ENCODE measurements at places on chromosomes 2 and 18.

- DNase-seq: no peak
Observed at GRCh38 chr2:20578266-20578894, 72.5 kb downstream of the HS1BP3 start.

DNA sequence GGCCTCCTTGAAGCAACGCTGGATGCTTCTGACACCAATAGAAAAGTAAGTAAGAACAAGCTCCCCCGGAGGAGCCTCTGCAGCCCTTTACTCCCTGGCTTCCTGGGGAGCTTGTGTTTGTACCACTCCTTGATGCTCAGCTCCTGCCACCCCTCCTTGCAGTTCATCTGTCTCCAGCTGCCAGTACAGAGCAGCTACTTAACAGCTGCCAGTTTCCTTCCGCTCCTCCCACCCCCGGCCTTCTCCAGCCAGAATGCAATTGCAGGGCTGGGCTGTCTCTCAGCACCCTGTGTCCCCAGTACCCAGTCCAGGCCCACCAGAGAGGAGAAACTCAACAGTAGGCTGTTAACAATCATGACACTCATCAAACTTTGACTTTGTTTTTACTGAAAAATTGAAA, 109.4 kb downstream of the AOX1 start:
- no peak for DNase-seq

- no peak for DNase-seq
Observed at GRCh38 chr2:138105358-138105757, 141.1 kb downstream of the HNMT start.

GRCh38 chr2:178074123-178075005, 1.8 kb upstream of the PDE11A start:
- peak; percentile 11 for DNase-seq

Measured in brain microvascular endothelial cell (primary cell).